ENCODE measurements at places on chromosomes 16 and 17.

DNA sequence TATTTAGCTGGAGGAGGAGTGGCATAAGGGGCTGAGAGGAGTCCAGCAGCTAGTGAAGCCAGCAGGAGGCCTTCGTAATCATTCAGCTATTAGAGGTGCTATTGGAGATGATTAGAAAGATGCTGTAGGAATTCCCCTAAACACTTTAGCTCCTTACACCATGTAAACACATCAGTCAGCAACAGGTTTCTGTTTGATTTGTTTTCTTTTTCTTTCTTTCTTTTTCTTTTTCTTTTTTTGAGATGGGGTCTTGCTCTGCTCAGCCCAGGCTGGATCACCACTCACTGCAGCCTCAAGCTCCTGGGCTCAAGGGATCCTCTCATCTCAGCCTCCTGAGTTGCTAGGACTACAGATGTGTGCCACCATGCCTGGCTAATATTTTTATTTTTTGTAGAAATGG, 10.6 kb upstream of the SEPHS2 start:
- DNase-seq: no peak

- DNase-seq: no peak
Observed at GRCh38 chr17:31211352-31212012, 85.6 kb downstream of the OMG start.

DNA sequence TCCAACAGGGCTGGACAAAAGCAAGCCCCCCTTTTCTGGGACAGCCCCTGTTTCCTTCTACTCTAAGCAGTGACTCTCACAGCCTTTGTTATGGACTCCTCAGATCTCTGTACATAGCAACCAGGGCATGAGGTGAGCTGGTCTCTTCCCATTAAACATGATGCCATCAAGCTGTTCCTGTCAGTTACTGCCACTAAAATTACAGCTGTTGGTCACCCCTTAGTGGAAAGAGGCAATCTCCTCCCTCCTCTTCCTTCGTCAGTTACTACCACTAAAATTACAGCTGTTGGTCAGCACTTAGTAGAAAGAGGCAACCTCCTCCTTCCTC, 95.2 kb upstream of the SMIM36 start:
- DNase-seq: no peak

DNA sequence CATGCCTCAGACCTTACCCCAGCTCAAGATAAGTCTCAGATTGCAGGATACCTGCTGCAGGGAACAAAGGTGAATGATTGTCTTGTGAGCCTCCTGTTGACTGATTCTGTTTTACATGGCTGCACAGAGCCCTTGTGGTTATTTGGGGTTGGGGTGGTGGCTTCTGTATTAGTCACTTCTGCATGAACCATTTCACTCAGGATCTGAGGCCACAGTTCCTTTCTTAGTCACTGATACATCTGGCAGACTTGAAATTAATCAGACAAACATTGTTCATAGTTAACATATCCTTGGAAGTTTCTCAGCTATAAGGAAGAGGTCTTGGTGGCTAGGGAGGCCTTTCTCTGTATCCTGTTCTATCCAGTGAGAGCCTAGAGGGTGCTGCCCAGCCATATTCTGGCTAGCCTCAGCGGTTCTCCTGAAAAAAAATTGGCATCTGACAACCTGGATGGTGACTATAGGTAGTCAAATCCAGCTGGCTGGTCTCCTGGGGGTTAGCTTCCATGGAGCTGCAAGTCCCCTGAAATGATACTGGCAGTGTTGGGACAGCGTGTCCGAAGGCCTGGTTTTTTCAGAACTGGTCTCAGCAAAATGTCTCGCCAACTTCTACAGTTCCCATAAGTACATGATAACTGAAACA, 8.4 kb upstream of the PLK1 start:
- no peak for DNase-seq

- no peak for DNase-seq
Observed at GRCh38 chr17:27575096-27575911, 55.7 kb upstream of the LGALS9 start.

- no peak for DNase-seq
Observed at GRCh38 chr16:88593489-88593888, 23.3 kb downstream of the ZC3H18 start.

- no peak for DNase-seq
Observed at GRCh38 chr16:19131825-19132218, 18.1 kb downstream of the ITPRIPL2 start.

DNA sequence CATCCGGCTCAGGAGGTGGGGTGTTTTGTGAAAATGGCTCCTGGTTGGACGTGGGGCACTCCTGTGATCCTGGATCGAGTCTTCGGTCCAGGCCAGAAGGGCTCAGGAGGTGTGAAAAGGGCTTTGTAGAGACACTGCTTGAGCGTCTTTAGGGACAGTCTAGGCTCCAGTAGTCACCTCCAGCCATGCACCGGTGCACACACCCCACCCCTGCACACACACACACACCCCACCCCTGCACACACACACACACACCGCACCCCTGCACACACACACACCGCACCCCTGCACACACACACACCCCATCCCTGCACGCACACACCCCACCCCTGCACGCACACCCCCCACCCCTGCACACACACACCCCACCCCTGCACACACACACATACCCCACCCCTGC, 19.1 kb downstream of the CHMP1A start:
- no peak for DNase-seq

DNA sequence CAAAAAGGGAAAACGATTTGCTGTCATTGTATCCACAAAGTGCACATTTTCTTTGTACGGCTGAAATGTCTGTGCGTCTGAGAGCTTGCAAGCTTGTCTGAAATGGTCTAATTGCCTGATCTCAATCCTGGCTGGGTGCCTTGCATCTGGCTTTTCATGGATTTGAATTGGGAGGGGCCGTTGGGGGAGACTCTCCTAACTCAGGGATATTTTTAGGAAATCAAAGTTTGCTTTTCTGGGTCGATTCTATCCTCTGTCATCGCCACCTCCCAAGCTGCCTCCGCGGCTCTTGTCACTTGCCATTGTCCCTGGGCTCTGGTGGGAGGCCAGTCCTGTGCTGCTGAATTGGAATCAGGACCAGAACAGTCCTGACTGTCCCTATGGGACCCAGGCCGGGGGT, 33.3 kb upstream of the MGAT5B start:
- no peak for DNase-seq

GRCh38 chr16:27894386-27894785, 169.1 kb downstream of the GSG1L start:
- DNase-seq: no peak

DNA sequence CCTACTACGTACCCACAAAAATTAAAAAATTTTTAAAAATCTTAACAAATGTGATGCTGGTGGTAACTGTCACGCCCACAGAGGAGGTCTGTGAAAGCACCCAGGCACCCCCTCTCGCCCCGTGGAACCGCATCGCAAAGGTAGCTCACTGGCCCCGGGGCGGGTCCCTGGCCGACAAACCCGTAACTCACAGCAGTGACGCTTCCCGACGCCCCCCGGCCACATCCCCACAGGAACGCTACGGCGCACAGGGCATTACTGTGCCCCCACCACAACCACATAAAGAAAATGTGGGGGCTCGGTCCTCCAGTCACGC, 366 bp downstream of the ANKS3 start:
- DNase-seq: no peak

- no peak for DNase-seq
Observed at GRCh38 chr17:15501282-15501681, 33.9 kb upstream of the CDRT4 start.

GRCh38 chr16:17431012-17431411, 39.7 kb downstream of the XYLT1 start:
- DNase-seq: no peak

DNA sequence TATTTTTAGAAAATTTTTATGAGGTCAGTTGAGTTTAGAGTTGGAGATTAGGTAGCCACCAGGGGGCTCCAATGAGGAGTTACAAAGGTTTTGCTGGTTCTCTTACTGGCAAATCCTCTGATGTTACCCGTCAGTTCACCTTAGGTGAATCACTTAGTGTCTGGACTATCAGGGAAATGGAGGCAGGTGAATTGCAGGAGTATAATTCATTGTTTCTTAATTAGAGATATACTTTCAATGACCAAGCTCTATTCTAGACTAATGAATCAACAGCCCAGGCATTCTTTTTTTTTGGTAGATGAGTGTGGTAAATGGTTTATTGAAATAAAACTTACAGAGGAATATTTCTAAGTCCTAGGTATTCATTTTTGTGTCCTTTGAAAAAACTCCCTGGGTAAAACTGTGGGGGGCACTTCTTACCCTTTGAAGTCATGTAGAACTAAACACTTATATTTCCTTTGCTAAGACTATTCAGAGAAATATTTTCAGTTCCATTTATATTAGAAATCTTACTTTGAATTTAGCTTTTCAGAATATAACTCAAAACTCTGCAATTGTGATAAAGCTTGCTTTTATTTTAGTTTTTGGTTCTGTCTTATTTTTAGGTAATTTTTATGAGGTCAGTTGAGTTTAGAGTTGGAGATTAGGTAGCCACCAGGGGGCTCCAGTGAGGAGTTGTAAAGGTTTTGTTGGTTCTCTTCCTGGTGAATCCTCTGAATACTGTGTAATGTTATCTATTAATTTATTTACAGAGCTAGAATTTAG, 17.7 kb downstream of the PSMD11 start:
- peak; percentile 60 for DNase-seq

DNA sequence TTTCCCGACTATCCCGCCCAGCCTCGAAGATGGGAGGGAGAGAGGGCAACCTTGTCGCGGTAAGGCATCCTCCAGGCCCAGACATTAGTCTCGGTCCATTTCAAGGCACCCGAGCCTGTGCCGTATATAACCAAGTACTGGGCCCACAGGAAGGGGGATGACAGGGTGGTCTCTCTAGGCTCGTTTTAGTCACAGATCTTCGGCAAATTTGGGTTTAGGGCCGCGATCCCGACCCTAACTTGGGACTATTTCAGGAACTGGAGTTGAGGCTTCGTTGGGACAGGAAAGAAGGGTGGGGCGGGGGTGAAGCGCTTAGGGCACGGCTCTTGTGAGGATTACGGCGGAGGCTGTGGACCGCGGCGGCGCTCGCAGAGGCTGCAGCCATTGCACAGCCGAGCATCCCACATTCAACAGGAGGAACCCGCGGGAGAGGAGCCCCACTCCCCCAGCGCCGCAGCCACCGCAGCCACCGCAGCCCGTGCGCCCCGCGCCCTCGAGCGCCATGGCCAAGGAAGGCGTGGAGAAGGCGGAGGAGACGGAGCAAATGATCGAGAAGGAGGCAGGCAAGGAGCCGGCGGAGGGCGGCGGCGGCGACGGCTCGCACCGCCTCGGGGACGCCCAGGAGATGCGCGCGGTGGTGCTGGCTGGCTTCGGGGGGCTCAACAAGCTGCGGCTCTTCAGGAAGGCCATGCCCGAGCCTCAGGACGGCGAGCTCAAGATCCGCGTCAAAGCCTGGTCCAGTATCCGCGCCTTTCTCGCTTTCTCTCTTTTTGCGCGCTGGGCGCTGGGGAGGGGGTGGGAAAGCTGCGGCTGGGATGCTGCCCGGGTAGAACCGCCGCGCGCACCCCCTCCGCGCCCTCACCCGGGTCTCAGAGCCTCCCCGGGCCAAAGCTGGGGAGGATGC, at the start of gene VAT1L:
Gene VAT1L, plus strand, starts transcription at position 384 of the 904 bp plus-strand sequence. Its CDS starts 119 bp downstream, at position 503.
- no peak for DNase-seq

DNA sequence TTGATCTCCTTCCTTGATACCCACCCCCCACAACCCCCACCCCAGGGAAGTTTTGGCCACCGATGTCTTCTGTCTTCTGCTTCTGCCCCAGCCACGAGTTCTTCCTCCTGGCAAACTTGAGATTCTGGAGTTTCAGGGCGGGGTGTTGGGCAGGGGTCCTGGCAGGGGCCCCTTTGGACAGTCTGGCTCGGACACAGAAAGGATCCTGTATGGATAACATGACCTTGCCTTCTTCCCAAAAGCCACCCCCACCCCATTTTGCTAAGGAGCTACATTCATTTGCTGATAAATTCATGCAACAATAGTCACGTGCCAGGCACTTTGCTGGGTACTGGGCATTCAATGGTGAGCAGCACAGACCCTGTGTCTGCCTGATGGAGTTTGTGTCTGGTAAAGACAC, 5.9 kb upstream of the COL1A1 start:
- no peak for DNase-seq

DNA sequence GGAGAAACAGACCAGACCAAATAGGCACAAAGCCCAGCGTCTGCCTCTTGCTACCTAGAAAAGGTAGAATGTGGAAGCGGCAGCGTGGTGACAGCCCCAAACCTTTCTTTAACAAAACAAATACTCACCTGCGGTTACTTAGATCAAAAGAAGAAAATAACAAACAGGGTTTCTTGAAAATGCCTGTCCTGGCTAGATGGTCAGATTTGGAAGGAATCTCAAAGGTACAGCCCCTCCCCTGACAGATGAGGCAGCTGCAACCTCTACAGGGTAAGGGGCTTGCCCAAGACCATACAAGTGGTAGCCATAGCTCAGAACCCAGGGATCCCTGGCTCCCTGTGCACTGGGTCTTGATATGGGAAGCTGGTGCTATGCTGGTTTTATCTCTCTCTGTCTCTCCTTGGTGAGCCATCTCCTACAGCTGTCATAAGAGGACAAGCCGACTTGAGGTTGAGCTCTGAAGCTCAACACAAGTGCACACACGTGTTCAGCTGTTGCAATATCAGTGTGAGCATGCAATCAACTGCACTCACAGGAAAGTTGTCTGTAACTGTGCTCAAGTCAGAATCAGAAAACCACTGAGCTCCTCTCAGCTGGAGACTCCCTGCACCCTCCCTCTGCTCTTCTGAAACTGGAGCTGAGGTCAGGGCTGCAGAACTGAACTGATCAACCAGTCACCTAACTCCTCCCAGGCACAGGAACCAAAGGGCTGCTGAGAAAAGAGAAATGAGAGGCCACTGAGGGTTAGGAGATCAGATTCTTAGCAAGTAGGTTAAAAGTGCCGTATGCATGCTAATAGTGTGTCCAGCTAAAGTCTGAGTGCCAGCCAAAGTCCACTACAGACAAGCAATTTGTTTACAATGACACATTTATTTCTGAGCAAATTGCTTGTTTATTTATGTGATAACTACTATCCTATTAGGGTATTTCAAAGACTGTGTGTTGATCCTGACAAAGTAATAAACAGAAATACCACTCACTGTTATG, 6.1 kb upstream of the RNF157 start:
- no peak for DNase-seq

DNA sequence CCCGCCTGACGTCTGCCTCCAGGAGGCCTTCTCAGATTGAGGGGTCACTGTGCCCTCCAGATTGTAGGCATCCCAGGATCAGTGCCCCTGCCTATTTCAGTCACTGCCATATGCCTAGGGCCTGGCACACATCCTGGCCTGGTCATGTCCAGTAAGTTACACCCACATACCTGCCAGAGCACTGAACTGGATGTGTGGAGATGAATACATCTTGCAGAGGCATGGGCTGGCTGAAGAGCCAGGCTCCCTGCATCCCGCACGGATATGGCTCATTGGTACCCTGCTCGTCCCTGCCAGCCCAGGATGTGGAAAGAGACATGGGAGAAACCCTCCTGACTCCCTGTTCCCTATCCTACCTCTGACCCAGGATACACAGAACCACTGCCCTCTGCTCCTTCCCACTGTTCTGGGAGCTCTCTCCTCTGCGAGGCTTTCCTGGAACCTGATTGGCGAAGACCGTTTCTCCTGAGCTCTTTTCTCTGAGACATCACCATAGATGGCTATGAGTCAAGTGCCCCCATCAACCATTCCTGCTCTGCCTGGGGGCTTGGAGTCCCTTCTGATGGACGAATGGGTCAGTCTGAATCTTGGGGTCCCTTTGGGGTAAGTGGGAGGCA, 40.0 kb upstream of the TAC4 start:
- no peak for DNase-seq

- no peak for DNase-seq
Observed at GRCh38 chr16:1773703-1774447, 941 bp upstream of the MRPS34 start.

- DNase-seq: no peak
Observed at GRCh38 chr16:2692251-2692947, 10.1 kb downstream of the KCTD5 start.
